ENCODE measurements at places on chromosomes 2 and 18.

GRCh38 chr2:209806318-209806717 lies 34.7 kb downstream of the UNC80 start:
- no peak for DNase-seq

GRCh38 chr18:36889742-36890141 lies 60.8 kb downstream of the KIAA1328 start:
- DNase-seq, result no peak

DNA sequence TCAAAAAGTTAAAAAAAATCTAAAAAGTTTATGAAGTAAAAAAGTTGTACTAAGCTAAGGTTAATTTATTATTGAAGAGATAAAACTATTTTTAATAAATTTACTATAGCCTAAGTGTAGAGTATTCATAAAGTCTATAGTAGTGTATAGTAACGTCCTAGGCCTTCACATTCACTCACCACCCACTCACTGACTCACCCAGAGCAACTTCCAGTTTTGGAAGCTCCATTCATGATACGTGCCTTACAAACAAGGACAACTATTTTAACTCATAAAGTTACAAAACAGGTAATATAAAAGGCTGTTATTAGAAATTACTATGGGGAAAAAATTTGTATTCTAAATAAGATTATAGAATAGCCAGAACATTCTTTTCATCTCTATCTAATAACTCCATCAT lies 158.9 kb upstream of the FN1 start:
- DNase-seq, result no peak

- DNase-seq, result no peak
These were observed 9.0 kb downstream of the STEAP3 start for GRCh38 chr2:119232666-119232993.

DNA sequence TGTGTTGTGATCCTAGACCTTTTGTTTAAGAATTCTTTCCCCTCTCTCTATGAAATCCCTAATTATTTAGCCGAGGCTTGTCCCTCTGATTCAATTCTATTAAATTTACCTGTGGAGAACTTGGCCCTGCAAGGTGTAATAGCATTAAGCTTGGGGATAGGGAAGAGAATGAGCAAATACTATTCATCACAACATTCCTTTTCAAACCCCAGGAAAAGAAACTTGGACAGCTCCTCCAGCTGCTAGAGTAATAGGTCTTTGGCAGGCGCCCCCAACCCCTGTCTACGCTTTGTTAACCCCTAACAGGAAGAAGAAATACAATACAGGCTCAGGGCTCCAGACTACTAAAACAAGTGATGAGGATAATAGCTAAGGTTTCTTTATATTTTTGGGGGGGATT lies 957.0 kb downstream of the CPS1 start:
- DNase-seq, result no peak

DNA sequence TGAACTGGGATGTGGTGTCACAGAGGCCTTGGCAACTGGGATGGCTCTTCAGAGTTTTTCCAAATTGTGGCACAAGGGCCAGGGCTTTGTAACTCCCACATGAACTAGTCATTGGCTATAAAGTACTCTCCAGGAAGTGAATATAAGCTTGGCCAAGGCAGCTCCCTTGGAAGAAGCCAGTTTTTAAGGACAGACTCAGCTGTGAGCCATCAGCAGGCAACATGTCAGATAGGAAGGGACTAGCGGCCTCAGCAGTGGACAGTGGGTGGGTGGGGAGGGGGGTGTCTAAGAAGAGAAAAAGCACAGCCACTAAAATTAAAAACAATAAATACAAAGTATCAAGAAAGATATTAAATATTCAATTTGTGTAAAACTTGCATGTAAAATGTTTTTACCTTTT lies 691.1 kb upstream of the PIK3C3 start:
- no peak for DNase-seq

- no peak for DNase-seq
These were observed 73.6 kb downstream of the ARL6IP6 start for GRCh38 chr2:152791979-152792378.

DNA sequence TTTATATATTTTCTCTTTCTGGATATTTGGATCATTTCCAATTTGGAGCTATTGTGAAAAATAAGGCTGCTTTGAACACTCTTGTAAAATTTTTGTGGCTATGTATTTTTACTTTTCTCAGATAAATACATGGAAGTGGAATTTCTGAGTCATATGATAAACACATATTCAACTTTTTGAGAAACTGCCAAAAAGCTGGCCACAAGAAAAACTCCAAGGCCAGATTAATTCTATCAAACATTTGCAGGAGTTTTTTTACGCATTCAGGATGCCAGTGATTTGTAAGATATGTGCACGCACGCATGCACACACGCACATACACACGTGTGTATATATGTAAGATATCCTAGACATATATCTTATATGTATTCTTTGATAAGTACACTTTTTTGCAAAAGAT lies 477.5 kb upstream of the SPHKAP start:
- peak; percentile 75 for DNase-seq

- no peak for DNase-seq
These were observed 218.2 kb upstream of the RAB12 start for GRCh38 chr18:8391068-8391467.

GRCh38 chr2:65379721-65380171 lies 52.7 kb downstream of the SPRED2 start:
- no peak for DNase-seq
